ENCODE measurements at places on chromosomes 1 and 21. TPM values are rescaled to one million over a fixed set of nuclear protein-coding genes. Genes with fewer than 3 reads are reported as not detected.

Gene SLC45A1
- 2.8 TPM for polyA plus RNA-seq

Gene GNB1
- 269 TPM for polyA plus RNA-seq

Gene PRRX1
- polyA plus RNA-seq = 1.4 TPM

Gene KLF17
- 0.05 TPM for polyA plus RNA-seq

Gene WNT3A
- polyA plus RNA-seq = 0.07 TPM

Gene RHBDL2
- polyA plus RNA-seq = 1.4 TPM

Gene OR2T33
- not detected for polyA plus RNA-seq

Gene SPRR5
- not detected for polyA plus RNA-seq

Gene TCHHL1
- not detected for polyA plus RNA-seq

Gene HTR6
- 1.6 TPM for polyA plus RNA-seq

Gene AGTRAP
- 37.1 TPM for polyA plus RNA-seq

Gene ALX3
- polyA plus RNA-seq = not detected

Gene ANGPTL3
- 8.9 TPM for polyA plus RNA-seq

Gene RPE65
- 0.22 TPM for polyA plus RNA-seq

Gene NCAM2
- polyA plus RNA-seq = 9.9 TPM

Gene BPNT1
- polyA plus RNA-seq = 54.5 TPM

Gene ADAM30
- polyA plus RNA-seq = not detected

Gene ACP6
- 43.0 TPM for polyA plus RNA-seq

Gene CD48
- 0.80 TPM for polyA plus RNA-seq
